ENCODE measurements at places on chromosomes 13 and 19.

GRCh38 chr19:39402346-39403300, 4.0 kb upstream of the ZFP36 start:
- DNase-seq = peak; percentile 67

DNA sequence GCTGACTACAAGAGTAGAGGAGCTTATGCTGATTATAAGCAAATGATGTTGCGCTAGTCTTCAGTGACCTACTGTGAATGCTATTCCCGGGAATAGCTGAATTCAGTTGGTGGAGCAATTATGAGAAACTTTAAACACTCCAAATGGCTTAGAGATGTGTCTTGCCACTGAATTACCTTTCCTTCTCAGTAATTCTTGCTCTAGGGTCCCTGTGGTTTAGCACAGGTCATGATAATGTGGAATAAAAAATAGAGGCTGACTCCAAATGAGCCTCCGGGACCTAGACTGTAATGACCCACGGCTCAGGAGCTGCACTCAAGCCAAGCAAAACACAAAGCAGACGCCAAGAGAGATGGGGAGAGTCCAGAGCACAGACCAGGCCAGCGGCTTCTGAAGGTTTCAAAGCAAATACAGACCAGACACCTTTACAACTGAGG, 124.7 kb downstream of the RGCC start:
- no peak for DNase-seq

GRCh38 chr13:74253161-74253560, 119.0 kb upstream of the KLF12 start:
- no peak for DNase-seq

DNA sequence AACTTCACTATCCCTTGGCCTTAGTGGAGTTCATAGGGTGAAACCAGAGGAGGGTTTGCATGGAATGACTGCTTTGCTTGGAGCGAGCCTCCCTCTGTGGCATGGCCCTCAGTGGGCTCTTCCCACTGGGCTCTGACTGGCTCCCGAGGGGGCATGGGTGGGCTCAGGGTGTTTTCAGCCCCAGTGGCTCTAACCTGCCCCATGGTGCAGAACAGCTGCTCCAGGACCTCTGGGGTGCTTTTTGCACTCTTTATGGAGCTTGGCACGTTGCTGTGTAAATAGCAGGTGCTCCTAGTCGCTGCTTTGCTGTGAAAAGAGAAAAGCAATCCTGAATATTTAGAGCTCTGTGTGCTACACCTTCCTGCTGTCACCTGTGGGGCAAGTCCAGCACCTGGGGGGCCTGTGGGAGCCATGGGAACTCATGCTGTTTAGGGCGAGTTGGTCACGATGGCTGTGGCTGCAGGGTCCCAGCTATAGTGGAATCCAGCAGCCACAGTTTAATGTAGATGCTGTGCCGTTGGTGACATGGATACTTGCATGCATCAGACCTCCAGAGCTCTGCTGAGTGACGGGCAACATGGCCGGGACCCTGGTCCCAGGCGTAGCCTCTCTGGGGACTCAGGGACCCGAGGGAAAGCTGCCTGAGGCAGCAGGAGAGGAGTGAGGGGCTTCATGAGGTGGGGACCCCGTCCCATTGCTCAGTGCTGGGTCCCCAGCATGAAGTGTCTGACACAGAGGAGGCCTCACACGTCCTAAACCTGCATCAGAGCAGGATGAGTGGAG, 14.3 kb upstream of the MCF2L start:
- DNase-seq = no peak

DNA sequence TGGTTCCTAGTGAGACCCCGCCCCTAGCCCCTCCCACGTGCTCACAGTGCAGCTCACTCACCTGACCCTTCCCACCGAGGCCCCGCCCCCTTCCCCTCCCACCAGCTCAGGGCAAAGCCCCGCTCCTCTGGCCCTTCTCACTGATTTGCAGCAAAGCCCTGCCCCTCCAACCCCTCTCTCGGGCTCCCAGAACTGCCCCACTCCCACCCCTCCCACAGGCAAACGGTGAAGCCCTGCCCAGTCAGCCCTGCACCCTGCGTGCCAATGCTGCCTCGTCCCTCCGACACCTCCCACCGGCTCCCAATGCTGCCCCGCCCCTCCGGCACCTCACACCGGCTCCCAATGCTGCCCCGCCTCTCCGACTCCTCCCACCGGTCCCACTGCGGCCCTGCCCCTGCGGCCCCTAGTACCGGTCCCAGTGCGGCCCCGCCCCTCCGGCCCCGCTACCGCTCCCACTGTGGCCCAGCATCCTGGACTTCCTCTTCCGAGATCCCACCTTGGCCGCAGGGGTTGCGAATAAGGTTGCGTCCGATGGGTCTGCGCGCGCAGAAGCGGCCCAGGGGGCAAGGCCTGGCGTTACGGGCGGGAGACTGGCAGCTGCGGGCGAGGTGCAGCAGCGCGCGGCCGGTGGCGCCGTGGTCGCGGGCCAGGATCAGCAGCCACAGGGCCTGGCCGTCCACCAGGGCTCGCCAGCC, 834 bp downstream of the FBXO27 start:
- DNase-seq = peak; percentile 68

GRCh38 chr13:92044351-92044750, 645.9 kb downstream of the GPC5 start:
- DNase-seq = no peak

GRCh38 chr13:51004111-51004865, 94.7 kb downstream of the RNASEH2B start:
- DNase-seq = no peak

DNA sequence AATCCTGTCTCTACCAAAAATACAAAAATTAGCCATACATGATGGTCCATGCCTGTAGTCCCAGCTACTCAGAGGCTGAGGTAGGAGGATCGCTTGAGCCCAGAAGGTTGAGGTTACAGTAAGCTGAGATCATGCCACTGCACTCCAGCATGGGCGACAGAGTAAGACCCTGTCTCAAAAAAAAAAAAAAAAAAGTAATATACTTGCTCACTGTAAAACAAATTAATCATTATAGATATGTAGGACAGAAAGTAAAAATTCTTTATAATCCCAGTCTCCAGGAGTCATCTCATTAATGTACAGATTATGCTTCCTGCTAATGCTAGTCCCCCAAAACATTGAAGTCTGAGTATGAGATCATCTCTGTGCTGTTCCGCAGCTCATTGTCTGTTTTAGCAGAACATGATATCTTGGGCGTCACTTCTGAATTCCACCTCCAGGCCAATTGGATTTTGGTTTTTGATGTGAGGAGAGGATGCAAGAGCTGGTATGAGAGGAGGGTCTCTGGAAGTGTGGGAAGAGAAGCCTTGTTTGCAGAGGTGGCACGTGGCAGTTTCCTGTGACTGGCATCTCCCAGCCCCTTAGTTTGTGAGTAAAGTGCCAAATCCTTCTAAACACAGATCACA, 75.4 kb upstream of the NPAS1 start:
- DNase-seq = no peak

DNA sequence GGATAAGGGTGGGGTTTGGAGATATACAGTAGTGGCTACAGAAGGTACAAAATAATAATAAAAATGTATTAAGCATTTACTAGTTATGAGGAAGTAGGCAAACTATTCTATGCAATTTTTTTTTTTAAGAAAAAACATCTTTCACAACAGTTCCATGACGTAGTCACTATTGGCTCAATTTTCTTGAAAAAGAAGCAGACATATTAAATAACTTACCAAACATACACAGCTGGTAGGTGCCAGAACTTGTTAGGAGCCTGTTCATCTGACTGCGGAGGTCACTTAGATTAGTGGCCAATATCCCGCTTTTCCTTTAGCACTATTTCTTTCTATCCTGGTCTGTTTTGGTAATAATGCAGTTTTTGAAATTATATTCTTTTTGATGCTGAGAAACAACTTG, 593.5 kb downstream of the KCTD12 start:
- DNase-seq = no peak

GRCh38 chr19:3653865-3654513, 27.4 kb upstream of the CACTIN start:
- no peak for DNase-seq

DNA sequence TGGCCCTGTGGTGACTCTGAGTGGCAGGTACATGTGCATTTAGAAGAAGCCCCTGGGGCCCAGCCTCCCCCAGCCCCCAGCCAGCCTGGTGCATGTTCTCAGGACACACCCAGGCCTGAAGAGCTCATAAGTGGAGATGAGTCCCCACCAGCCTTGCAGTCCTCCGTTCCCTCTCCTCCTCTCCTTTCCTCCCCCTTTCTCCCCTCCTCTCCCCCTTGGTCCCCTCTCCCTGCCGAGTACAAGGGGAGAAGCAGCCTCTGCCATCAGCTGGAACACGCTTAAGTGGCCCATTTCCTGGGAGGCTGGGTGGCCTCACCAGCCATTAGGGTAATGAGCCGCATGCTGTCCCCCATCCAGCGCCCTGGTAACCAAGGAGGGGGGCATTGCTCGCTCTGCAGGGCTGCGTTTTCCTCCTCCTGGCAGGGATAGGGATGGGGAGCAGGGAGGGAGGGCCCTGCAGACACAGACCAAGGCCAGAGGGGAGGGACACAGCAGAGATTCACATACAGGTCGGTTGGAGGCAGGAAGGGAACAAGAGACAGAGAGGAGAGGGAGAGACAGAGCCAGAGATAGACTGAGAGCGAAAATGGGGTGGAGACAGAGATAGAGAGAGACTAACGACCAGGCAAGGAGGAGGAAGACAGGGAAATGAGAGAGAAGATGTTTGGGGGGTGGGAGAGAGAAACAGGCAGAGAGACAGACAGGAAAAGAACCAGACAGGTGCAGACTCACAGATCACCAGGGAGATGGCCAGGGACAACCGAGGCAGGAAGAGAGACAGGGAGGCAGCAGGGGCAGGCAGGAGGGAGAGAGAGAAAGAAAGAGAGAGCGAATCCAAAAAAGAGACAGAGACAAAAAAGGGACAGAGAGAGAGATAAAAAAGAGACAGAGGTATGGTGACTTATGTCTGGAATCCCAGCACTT, 19.3 kb upstream of the DPP9 start:
- no peak for DNase-seq

DNA sequence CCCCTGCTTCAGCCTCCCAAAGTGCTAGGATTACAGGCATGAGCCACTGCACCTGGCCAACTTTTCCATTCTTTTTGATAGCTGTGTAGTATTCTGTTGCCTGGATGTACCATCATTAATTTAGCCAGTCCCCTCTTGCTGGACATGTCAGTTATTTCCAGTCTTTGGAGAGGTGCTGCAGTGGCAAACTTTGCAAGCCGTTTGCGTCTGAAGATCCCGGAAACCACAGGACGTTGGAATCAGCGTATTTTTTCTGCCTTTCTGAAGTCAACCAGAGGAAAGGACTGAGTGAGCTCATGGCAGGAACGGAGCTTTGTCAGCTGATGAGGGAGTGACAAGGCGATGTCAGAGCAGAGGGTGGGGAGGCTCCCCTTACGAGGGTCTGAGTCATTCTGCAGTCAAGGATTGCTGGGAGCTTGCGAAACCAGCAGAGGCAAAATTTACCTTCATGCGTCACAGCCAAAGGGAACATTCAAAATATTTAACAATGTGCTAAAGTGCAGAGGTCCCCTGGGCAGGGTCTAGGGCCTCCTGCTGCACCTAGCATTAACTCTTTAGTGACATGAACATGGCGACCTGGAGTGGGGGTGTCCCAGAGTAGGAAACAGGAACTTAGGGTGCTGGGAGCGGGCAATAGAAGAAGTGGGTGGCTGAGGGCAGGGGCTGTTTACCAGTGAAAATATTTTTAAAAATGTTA, 5.6 kb downstream of the C5AR1 start:
- no peak for DNase-seq

DNA sequence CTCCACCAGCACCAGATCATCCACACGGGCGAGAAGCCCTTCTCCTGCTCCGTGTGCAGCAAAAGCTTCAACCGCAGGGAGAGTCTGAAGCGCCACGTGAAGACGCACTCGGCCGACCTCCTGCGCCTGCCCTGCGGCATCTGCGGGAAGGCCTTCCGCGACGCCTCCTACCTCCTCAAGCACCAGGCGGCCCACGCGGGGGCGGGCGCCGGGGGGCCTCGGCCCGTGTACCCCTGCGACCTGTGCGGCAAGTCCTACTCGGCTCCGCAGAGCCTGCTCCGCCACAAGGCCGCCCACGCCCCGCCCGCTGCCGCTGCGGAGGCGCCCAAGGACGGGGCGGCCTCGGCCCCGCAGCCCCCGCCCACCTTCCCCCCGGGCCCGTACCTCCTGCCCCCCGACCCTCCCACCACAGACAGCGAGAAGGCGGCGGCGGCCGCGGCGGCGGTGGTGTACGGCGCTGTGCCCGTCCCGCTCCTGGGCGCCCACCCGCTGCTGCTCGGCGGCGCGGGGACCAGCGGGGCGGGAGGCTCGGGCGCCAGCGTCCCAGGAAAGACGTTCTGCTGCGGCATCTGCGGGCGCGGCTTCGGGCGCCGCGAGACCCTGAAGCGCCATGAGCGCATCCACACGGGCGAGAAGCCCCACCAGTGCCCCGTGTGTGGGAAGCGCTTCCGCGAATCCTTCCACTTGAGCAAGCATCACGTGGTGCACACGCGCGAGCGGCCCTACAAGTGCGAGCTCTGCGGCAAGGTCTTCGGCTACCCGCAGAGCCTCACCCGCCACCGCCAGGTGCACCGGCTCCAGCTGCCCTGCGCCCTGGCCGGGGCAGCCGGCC, 9.4 kb downstream of the ZNF784 start:
- DNase-seq = no peak

- no peak for DNase-seq
These were observed 779.6 kb downstream of the DACH1 start for GRCh38 chr13:71087432-71087831.

DNA sequence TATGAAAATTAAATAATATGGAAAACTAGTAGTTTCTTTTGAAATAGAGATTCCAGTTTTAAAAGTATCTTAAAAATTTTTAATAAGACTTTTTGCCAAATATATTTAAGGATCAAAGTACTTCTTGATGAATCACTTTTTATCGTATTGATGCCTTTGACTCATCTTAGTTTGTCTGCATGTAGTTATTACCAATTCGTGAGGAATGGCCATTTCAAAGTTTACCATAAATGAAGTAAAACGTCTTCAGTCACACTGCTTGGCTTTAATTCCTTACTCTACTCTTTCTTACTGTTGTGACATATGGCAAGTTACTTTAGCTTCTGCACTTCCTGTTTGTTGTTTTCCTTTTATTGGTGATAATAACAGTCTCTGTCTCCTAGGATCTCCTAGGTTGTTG, 38.3 kb downstream of the NDFIP2 start:
- no peak for DNase-seq

DNA sequence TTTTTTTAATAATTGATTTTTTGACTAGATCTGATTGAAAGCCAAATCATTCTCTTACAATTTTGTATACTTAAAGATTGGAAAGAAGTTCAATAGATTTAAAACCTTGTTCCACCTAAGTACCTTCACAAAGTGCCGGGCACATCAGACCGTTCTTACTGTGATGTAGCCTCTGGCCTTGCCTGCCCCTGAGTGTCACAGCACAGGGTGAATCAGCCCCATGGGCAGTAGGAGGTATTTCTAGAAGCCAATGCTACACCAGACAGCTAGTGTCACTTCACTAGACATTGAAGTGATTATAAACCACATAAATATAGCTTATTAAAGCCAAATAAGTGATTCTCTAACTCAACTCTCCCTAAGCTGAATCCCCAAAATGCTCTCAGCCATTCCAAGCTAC, 131.3 kb downstream of the LACC1 start:
- DNase-seq = no peak

GRCh38 chr13:29905845-29906244, 55.4 kb upstream of the UBL3 start:
- DNase-seq = no peak

All from stimulated activated CD8-positive, alpha-beta memory T cell treated with anti-CD3 and anti-CD28 coated beads, Interleukin-7, amount 100 ng/mL, for 24 hours (primary cell).